ENCODE measurements at places on chromosomes 5 and 9.
A peak's percentile ranks its signal among the peaks of the same experiment; 100 is the strongest.

GRCh38 chr5:6111131-6111530 lies 267.2 kb downstream of the MED10 start:
- no peak for DNase-seq

DNA sequence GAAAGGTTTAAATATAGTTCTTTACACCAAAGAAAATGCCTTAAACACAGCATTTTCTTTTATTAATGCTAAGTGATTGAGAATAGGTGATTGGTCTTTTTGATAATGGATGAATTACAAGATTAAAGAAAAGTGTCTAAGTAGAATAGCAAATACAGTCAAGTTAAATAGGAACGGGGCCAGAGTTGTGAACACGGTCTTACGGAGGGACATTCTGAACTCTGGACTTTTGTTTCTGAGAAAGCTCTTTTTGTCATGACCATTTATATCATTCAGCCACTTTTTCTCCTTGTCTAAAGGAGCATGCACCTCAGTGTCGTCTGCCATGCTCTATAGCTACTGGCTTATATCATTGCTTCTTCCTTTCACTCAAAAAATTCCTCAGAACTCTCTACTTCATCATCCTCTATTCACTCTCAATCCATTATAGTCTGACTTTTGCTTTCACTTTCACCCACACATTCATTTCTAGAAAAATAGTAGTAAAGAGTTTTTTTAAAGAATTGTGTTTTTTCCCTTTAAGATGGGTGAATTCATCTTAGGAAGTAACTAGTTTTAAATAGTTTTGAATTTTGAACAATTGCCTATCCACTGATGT lies 263.0 kb upstream of the FBXL7 start:
- DNase-seq = no peak

DNA sequence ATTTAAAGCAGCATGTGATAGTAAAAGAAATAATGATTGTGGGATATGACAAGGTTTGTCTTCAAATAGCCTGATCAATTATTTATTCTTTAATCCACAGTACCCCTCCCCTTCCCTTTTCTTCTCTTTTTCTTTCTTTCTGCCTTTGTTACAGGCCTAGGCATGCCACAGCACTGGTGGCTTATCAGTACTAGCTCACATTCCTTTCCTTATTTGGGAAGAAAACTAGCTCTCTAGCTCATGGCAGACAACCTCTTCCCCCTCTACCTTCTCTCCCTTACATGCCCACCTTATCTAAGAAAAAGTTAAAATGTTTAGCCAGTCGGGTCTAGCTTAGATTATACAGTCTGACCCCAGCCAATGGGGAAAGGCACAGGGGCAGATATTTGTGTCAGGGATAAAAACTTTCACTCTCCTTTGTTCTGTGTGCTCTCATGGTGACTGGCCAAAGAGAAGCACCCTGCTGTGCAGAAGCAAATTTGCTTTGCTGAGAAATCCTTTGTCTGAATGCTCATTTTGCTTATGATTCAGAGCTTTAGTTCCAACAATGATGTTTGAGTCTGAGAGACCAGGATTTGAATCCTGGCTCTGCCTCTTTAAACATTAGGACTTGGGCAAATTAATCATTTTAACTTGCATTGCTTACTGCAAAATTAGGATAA lies 75.8 kb upstream of the CDH12 start:
- no peak for DNase-seq

DNA sequence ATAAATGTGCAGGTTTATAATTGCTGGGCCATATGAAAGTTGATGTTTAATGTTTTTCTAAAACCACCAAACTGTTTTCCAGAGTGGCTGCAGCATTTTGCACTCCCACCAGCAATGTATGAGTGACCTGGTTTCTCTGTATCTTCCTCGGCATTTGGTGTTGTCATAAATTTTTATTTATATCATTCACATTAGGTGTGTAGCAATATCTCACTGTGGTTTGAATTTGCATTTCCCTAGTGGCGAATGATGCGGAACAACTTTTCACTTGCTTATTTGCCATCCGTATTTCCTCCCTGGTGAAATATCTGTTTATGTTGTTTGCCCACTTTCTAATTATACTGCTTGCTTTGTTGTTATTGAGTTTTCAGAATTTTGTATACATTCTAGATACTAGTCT lies 295.7 kb upstream of the TUT7 start:
- no peak for DNase-seq

DNA sequence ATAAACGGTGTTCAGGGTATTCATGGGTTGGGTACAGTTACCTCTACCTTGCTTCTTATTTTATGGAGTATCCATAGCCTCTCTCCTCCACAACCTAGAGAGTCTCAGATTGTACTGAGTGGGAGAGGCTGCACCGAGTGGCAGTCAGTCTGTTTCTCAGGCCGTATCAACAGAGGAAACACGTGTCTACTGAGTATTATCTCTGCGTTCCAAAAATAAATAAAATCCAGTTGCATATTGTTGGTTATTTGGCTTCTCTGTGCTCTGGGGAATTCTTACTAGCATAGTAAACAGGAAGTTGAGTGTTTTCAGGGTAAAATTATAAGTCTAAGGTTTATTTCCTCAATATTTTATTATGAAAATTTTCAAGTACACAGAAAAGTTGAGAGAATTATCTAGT lies 231.0 kb downstream of the ARHGEF28 start:
- DNase-seq = no peak

DNA sequence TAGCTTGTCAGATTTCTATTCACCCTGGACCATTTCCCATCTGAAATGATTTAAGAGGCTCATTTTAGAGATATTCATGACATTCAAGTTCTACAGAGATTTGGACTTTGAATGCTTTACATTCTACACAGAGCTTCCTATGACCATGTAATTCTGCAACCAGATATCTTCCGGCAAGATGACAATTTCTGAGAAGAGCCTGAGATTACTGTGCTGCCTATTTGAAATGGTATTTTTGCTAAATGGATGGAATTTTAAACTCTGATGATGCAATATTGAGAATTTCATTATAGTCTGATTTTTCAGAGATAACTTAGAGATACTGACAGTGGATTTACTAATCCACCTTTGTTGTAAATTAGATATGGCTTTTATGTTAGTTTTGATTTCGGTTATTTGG lies 16.0 kb upstream of the ACOT12 start:
- no peak for DNase-seq

- no peak for DNase-seq
These were observed 102.4 kb downstream of the MED27 start for GRCh38 chr9:131977109-131977838.

GRCh38 chr9:121088576-121088975 lies 13.8 kb downstream of the CNTRL start:
- no peak for DNase-seq

DNA sequence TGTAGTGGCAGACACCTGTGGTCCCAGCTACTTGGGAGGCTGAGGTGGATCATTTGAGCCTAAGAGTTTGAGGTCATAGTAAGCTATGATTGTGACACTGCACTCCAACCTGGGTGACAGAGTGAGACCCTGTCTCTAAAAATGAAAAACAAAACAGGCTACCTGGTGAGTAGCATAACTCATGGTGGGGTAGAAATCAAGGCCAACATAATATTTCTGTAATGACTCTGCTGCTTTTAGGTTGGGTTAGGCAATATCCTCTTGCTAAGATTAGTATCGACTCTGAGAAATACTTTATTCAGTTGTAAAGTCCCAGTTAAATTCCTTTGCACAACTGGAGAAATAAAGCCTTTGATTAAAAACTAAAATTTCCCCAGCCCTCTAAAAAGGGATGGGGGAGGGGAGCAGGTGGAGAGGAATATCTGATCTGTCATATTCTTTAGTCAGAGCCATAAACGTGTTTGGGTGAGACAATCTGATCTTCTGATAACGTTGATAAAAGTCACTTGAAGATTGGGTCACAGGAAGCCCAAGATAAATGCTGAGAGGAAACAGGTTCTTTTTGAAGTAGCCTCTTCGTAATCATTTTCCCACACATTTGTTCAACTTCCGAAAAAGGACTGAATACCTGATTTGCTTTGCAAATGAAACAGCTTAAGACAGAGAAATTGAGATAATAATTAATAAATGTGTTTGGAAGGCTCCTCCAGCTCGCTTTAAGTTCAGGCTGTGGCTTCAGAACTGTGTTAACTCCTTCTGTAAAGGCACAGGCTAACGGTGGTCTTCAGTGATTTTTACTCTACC lies 14.9 kb downstream of the IL4 start:
- DNase-seq = no peak

DNA sequence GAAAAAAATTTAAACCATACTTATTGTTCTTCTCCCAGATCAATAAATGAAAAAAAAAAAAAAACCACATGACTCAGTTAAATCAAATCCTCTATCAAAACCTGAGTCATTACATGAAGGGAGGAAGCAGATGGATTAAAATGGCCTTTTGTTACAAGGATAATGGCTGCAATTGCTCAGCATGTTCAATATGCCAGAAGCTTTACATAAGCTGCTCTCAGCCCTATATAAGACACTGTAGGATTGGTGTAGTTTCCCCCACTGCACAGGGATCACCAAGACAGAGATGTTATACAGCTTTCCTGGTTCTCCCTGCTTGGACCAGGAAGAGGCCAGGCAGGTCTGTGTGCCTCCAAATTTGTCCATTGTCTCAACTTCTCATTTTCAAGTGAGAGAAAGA lies 101.6 kb upstream of the MAP1B start:
- no peak for DNase-seq

GRCh38 chr9:83199240-83199639 lies 136.3 kb upstream of the RASEF start:
- DNase-seq = peak; percentile 3

- DNase-seq = no peak
These were observed 26.3 kb upstream of the SHOC1 start for GRCh38 chr9:111821006-111821528.

DNA sequence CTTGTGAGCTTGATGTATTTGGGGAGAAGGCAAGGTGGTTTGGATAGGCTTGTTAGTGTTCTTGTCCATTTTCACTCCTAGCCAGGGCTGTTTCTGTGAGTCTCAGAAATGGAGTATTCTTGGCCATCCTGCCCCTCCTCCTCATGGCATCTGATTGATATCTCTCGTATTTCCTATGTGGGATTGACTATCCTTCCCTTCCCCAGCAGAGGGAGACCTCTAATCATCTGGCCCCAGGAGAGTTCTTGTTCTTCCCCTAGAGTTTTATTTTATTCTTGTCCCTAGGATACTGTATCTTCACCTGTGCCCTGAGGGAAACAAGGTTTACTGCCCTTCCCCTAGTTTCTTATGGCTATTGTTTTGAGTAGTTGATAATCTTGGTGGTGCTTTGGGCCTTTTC lies 114.4 kb downstream of the VPS13A start:
- no peak for DNase-seq

DNA sequence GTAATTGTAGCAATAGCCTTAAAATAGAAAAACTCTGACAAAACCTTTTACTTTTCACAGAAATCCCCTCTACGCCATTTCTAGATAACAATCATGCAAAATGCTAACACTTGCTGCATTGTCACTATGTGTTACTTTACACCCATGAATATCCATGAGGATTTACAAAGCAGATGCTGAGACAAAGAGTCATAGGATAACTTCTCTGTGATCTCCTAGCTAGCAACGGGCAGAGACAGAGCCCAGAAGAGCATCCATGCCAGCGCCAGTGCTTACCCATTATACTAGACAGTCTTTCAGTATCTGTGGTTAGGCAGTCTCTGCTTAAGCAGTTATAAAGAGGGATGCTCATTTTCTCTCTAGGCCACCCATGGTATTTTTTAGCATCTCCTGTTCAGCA lies 474.1 kb downstream of the CAAP1 start:
- no peak for DNase-seq

DNA sequence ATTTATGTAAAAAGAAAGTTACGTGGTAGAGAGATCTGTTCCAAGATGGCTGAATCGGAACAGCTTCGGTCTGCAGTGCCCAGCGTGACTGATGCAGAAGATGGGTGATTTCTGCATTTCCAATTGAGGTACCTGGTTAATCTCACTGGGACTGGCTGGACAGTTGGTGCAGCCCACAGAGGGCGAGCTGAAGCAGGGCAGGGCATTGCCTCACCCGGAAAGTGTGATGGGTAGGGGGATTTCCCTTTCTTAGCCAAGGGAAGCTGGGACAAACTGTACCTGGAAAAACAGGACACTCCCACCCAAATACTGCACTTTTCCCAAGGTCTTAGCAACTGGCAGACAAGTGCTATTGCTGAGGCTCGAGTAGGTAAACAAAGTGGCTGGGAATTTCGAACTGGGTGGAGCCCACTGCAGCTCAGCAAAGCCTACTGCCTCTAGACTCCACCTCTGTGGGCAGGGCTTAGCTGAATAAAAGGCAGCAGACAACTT lies 13.1 kb upstream of the HSD17B4 start:
- no peak for DNase-seq

GRCh38 chr5:171131497-171131896 lies 177.6 kb upstream of the TLX3 start:
- no peak for DNase-seq

DNA sequence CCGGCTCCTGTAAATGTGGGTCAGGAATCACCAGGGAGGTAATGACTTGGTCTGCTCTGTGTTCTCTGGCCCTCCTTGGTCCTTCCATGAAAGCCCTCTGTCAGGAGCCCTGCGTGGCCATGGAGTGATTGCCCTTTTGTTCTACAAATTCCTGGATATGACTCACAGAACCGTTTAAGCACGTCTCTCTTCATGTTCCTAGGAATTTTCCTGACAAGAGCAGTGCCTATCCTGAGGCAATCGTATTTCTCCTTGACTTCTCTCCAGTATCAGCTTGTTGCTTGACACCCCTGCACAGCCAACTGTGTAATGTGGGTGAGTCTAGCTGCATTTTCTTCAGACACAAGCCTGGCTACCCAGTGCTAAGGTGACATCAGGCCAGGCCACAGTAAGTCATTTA lies 274.3 kb upstream of the ZNF462 start:
- DNase-seq = no peak

DNA sequence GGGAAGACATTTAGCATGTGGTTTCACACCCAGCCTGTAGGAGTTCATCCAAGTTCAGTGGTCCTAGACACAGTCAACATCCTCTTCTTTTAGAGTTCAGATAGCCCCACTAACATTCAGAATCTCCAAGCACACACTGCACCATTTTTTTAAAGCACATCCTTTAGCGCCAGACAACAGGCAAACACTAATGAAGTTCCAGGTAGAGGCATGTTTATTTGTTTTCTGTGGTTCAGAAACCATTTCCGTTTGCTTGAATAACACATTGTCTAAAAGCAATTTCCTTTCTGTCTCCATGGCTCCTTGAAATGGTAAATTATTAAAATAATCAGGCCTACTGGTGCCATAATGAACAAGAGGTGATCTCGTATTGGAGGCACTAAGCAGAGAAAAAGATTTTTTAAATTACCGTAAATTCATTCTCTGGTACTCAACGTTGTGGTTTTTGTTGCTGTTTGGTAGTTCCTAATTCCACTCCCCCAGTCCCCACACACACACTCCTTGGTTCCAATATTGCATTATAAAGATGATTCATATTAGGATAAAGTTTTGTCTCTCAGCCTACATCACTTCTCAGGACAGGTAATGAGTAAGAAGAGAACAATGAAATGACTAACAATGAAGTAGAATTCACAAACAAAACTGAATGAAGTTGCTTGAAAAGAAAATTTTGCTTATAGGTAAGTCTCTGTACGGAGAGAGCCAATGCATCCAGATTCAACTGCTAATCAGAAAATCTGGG lies 153.1 kb downstream of the PCSK1 start:
- DNase-seq = no peak
